ENCODE measurements at places on chromosomes 7 and 10. TPM values are rescaled to one million over a fixed set of nuclear protein-coding genes. Genes with fewer than 3 reads are reported as not detected.

LRRTM3 gene
- total RNA-seq, result 0.06 TPM

VPS37D gene
- total RNA-seq, result 1.8 TPM

CNTNAP2 gene
- not detected for total RNA-seq

PLEKHS1 gene
- total RNA-seq, result 0.29 TPM

EN2 gene
- total RNA-seq, result not detected

UBE2H gene
- 141 TPM for total RNA-seq

Measured in aorta (tissue), 5 donors.